ENCODE measurements at places on chromosomes 12 and 14.

GRCh38 chr12:106276032-106276740, 26.3 kb upstream of the TCP11L2 start:
- DNase-seq: no peak

DNA sequence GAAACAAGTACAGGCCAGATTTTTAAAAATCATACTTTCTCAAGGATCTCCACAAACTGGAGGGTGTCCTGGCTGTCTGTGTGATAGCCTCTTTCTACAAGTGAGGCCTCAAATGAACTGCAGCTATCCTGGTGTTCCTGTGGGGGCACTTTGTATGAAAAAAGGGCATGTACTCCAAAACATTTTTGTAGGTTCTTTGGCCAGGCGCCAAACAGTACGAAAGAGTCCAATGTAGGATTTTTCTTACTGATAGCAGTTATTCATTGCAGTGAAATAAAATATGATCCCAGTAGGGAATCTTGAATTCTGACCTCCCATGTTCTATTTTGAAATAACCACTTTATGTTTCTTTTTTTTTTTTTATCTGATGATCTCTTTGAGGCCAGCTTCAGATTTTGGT, 381.7 kb downstream of the PAWR start:
- DNase-seq: no peak

- no peak for DNase-seq
Observed at GRCh38 chr12:105476616-105477015, 146.1 kb downstream of the C12orf75 start.

DNA sequence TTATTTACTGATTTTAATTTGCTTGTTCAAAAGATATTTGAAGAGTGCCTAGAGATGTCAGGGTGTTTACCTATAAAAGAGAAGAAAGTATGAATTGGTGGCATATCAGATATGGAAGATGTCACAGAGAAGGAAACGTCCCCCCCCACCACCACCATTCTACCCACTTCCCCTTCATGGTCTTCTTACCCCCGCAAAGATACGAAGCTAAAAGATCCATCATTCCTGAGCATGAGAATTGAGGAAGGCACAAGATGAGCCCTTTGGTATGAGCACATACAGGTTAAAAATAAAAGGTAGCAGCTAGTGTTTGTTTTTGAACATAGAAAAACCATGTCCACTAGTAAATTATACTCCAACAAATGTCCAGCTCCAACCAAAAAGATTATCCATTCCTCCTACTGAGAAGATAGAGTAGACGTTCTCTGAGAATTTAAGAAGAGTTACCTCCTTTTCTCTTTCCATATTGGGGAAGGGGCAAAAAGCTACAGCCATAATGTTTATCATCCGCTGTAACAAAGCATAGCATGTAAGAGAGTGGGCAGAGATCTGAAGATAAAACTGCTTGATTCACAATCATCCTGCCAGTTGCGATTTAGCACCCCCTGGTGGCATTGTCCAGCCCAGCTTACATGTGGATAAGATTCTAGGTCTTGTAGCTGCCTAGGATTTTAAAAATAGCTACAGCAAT, 29.1 kb downstream of the NFYB start:
- peak; percentile 55 for DNase-seq

DNA sequence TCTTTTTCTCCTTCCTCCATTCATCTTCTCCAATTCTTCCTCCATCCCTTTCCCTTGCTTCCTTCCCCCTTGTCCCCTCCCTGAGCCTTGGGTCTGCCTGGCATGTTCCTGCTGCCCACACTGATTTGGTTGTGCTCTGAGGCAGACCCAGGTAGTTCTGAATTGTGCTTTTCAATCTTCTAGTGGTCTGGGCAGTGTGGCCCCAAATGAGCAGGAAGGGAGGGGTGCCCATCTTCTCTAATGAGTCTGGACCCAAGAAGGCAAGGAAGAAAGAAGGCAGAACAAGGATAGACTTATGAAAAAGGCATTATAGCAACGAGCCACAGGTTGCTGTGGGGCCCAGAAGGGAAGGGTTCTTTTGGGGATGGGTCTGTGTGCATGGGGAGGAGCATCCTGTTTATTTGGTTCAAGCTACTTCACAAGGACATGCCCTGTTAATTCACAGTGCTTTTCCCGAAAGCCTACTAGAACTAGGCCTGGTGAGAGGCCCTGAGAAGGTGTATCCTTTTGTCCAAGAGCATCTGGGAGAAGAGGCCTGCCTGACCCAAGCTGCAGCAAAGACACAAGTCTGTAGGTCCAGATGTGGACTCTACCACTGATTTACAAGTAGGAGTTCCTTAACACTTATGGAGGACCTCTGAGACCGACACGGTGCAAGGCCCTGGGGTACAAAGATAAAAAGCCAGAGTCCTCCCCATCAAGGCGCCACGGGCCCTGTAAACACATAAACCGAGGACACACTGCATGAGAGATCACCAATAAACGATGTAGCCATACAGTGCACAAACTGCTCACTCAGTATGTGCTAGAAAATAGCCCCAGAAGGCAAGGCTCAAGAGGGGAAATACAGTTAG, 1.1 kb upstream of the SUSD6 start:
- no peak for DNase-seq
